HEK293T (cell line): ENCODE measurements at places on chromosomes 1 and 21.

DNA sequence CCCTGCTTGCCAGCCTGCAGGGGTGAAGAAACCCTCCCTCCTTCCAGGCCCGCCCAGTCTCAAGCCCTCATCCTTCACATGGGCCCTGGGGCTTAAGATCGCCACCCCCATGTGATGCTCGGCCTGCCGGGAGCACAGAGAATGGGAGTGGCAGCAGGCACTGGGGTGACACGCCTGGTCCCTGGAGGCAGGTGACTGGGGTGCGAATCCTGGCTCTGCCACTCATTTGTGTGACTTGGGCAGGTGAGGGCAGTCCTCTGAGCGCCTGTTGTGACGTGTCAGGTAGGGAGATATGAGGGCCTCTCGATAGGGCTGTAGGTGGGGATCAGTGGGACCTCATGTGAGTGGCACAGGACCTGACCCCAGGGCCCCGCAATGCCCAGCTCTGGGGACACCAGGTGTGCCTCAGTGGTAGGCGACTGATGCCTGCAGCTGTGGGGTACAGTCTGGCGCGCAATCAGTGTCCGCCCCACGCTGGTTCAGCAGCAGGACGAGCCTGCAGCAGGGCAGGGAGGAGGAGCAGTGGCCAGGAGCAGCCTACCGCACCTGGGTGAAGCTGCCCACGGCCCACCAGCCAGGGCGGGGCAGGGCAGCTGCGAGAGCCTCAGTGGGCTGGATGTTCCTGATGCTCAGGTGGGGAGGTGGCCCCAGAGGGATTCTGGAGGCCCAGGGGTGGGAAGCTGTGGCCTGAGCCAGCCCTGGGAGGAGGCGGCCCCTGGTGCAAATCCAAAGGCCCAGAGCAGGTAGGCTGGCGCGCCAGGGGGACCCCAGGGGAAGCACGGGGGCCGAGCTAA is 6.2 kb downstream of the SH2D5 start:
- no peak for DNase-seq

GRCh38 chr1:203216274-203217138 is 13.0 kb downstream of the CHIT1 start:
- peak; percentile 83 for DNase-seq

GRCh38 chr1:45065083-45065482 is 53.0 kb downstream of the UROD start:
- no peak for DNase-seq

DNA sequence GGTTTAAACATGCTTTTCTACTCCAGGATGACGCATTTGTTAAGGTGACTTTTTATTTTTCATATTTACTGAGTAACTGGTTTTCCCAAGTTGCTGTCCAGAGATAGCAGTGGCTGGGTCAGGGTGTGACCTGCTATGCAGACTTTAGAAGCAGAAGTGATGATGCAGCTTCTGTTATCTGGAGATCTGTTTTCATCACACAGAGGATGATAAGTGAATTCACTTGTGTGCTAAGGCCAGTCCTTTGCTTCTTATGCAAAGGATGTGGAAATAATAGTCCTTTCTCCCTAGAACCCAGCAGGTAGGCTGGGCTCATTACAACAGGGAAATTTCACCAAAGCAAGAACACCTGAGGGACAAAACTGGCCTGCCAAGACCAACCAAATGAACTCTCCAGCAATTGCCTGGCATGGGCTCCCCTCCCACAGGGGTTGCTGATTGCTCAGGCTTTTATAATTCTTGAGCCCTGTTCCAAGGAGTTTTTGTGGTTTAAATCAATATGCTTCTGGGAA is 97.8 kb upstream of the LPGAT1 start:
- DNase-seq, result no peak

DNA sequence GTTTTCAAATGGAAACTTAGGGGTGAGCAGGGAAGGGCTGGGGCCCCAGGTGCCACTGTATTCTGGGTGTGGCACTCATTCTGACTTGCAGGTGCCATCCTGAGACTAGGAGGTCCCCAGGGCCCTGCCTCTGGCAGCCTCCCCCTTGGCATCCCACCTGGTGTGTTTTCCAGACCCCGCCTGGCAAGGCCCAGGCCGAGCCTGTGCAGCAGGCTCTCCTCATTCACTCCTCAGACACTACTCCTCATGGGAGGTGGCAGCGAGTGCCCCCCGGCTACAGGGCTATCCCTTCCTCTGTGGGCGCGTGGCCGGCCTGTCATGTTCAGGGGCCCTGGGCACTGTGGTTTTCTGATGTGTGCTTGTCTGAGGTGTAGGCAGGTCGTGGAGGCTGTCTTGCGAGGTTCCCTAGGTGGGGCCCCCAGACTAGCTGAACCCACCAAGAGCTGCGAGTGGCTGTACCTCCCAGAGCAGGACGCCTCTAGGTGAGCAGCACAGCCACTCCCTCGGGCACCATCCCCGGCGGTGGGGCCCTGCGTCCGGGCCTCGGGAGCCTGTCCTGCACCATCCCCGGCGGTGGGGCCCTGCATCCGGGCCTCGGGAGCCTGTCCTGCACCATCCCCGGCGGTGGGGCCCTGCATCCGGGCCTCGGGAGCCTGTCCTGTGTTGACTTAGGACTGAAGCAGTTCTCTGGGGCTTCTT is 13.2 kb downstream of the SLX9 start:
- DNase-seq, result no peak

DNA sequence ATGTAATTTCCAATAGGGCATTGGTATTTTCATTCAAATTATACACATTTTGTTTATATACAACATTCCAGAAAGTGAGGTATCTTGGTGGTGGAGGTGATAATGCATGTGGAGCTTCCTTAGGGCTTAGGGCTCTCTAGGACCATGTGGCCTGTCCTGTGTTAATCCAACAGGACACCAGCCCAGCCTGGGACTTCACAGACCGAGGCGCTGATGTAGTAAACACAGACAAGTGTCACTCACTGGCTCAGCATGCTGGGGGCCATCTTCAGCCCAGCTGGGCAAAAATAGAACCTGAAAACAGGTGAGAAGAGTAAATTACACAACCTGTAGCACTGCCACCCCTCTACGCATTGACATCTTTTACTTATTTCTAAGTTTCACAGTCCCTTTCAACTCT is 66.7 kb downstream of the MAB21L3 start:
- no peak for DNase-seq

DNA sequence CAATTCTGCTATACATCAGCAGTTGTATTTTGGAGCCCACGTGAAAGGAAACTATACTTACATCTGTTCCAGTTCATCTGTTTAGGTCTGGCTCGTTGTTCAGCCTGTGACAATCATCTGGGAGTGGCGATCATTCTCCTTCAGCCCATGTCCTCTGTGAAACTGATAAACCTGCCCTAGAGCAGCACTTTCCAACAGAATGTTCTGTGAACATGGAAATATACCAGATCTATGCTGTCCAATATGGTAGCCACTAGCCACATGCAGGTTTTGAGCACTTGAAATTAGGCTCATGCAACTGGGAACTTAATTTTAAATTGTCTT is 24.5 kb upstream of the COQ8A start:
- DNase-seq, result no peak

DNA sequence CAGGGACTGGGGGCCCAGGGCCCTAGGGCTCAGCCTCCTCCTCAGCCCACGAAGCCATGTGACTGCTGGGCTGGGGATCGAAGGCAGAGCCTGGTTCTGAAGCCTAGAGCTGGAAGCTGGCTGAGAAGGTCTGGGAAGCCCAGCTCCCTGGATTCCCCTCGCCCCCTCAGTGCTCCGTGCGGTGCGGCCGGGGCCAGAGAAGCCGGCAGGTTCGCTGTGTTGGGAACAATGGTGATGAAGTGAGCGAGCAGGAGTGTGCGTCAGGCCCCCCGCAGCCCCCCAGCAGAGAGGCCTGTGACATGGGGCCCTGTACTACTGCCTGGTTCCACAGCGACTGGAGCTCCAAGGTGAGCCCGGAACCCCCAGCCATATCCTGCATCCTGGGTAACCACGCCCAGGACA is 9.1 kb downstream of the ADAMTSL4 start:
- DNase-seq, result no peak

DNA sequence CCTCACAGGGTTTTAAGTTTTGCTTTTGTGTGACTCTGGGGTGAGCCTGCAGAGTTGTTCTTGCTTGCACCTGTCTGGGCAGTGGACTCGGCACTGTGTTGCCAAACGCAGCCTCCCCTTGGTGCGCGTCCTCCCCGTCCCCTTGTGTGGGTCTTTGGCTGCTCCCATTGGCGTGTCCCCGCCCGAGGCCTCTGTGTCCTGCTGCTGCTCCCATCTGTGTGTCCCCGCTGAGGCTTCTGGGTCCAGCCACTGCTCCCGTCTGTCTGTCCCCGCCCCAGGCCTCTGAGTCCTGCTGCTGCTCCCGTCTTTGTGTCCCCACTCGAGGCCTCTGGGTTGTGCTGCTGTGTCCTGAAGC is 62.8 kb downstream of the PCNT start:
- no peak for DNase-seq

DNA sequence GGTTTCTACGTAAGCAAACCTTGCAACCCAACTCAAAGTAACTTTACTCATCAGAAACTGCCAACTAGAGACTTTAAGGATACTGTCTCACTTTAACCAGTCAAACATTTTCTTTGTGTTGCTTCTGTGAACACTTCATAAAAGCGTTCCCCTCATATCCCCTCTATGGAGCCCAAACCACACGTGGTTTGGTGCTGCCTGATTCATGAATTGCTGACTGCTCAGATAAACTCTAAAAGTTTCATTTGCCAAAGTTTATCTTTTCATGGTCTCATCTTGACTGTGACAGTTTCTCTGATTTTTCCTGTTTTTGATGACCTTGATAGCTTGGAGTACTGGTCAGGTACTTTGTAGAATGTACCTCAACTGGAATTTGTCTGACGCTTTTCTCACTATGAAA is 14.6 kb upstream of the RWDD3 start:
- DNase-seq, result no peak

- no peak for DNase-seq
Measured at GRCh38 chr1:58839147-58839795, 55.4 kb upstream of the JUN start.

DNA sequence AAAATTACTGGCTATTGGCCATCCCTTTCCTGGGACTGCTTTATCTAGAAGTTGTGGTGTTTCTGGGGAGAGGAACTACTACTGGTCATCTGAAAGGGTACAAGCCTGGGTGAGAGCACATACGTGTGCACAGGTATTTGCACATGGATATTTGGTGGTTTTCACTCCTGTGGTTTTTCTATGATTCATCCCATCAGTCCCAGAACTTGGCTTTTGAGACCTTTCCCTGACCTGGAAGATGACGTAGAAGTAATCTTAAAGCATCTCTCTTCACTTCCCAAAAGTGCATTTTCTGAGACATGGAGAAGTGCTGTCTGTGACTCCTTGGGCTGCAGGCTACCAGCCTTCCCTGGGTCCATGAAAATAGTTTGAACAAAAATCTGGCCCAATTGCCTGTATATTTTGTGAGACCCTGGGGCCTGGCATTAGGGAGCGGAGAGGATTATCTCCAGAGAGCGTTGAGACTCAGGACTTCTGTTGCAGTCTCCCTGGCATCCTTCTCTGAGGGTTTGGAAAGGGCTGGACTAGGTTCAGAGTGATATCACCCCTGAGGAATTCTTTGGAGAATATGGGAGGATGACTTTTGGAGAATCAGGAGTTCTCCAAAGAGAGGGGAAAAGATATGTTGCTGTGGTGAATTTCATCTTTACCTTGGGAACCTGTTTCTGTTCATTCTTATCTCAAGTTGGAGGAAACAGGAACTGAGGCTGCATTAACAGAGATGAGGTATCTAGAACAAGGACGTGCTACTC is 130.8 kb downstream of the NOS1AP start:
- no peak for DNase-seq

GRCh38 chr1:31955917-31956736 is 18.0 kb upstream of the PTP4A2 start:
- DNase-seq, result no peak

DNA sequence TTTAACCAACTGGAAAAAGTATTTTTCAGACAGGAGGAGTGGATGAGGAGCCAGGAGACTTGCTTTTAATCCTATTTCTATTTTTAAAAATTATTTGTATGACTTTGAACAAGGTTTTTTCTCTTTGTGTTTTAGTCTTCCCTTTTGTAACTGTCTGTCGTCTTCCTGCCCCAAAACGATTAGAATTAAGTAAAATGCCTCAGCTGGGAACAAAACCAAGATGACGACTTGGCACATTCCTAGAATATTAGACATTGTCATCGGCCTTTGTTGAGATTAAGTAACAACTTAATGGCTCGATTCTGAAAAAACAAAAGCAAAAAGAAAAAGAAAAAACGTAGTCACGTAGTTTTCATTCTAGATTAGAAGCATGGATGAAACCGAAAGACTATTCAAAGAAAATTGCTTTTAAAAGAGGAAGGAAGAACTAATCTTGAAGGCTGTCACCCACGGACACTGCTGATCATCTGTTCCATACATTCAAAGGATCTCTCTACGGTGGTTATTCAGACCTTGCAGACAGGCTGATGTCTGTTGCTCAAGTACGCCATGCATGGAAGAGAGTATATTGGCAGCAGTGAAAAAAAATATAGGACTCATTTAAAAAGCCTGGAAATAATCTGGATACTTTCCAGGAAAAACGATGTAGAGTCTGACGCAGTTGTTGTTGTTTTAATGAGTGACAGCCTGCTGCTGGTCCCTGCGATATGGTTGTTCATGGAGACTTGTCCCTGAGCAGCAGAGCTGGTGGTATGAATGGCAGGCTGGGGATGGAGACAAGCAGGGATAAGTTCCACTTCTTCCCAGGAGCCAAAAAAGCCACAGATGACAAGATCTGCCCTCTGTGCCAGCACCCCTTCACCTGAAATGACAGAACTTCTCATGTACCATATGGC is 16.8 kb downstream of the GNG4 start:
- no peak for DNase-seq

DNA sequence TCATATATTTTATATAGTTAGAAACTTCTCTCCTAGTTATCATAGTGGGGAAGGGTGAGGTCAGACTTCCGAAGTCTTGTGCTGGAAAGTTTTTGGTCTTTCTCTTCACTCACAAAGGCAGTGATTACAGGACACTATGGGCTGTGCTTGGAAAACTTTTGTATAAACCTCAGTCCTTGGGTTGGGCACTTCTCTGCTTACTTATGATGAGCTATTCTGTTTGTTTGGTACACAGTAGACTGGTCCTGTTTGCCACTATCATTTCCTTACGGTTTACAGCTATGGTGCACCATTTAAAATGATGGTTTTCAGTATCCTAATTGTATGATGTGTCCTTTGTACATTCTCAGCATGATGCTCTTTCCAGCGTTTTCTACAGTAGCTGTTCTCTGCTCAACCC is 75.5 kb downstream of the MAP3K7CL start:
- DNase-seq, result no peak

DNA sequence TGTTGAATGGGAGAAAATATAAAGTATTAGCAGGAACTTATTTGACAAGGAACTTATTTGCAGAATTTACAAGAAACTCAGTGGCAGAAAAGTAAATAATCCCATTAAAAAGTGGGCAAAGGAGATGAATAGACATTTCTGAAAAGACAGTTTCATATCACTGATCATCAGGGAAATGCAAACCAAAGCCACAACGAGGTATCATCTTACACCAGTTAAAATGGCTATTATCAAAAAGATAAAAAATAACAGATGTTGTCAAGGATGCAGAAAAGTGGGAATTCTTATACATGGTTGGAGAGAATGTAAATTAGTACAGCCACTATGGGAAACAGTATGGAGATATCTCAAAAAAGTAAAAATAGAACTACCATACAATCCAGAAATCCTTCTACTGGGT is 61.0 kb downstream of the SYT14 start:
- no peak for DNase-seq

- no peak for DNase-seq
Measured at GRCh38 chr1:28246427-28246832, 10.5 kb downstream of the ATP5IF1 start.

GRCh38 chr1:56972976-56973375 is 7.2 kb upstream of the C8B start:
- DNase-seq, result no peak
